ENCODE measurements at places on chromosomes 3 and 15. TPM values are rescaled to one million over a fixed set of nuclear protein-coding genes. Genes with fewer than 3 reads are reported as not detected.

GRCh38 chr15:90718232-90718631, 1.1 kb downstream of the BLM start:
- no peak for DNase-seq

Gene MAP6D1
- total RNA-seq: 0.90 TPM

Gene ECE2
- not detected for total RNA-seq

Gene FGF7
- total RNA-seq: 0.23 TPM

- no peak for DNase-seq
These were observed 546.4 kb upstream of the ZNF385D start for GRCh38 chr3:22297436-22297835.

- no peak for DNase-seq
These were observed 399.6 kb downstream of the NAALADL2 start for GRCh38 chr3:175258763-175259162.

- no peak for DNase-seq
These were observed 1.0 kb upstream of the PRTG start for GRCh38 chr15:55743729-55744655.

GRCh38 chr3:127222664-127223063, 29.7 kb downstream of the PRR23E start:
- no peak for DNase-seq

Gene TRPC1
- 19.0 TPM for total RNA-seq

DNA sequence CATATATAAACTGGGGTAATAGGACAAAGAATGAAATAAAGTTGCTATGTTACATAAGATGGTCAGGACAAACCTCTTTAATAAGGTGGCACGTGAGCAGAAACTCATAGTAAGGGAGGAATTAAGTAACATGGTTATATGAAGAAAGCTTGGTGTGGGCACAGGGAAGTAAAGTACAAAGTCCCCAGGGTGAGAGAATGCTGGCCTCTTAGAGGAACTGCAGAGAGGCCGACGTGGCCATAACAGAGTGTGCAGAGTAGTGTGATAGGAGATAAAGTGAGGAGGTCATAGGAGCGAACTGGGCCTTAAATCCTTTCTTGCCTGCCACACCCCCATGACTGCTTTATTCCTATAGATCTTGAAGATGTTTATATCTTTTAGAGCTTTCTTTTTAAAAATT, 17.4 kb upstream of the RBMS3 start:
- no peak for DNase-seq

- no peak for DNase-seq
These were observed 81.9 kb downstream of the CHL1 start for GRCh38 chr3:278300-279064.

- DNase-seq: no peak
These were observed 395.3 kb downstream of the IL5RA start for GRCh38 chr3:2714834-2715233.

Gene NOX5
- not detected for total RNA-seq

DNA sequence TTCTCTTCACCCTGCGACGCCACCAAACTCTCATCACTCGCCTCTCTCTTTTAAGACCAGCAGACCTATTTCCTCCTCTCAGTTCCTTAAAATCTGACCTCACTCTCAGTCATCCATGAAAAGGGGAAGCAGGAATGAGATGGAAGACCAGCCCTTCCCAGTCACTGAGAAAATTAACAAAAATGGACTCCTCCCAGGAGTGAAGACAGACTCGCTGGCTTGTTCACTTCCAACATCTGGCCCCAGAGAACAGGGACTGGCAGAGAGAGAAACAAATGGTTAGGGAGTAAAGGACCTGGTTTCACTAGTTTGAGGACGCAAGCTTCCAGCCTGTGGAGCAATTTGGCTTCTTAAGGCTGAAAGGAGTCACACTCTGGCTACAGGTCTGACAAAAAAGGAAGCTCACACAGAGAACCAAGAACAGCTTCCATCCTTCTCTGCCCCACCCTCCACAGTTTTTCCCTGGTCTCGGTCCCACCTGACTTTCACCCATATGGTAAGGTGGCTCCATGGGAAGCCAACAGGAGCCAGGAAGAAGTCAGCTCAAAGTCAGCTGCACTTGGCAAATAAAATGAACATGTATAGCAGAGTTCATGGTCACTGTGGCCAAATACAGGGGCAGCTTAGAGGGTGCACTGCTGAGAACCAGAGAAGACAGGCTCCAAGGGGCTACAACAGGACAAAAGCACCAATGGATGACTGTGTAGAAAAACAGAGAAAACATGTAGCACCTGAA, 57.2 kb downstream of the ITGB5 start:
- no peak for DNase-seq

Gene SERPINI2
- total RNA-seq: not detected

DNA sequence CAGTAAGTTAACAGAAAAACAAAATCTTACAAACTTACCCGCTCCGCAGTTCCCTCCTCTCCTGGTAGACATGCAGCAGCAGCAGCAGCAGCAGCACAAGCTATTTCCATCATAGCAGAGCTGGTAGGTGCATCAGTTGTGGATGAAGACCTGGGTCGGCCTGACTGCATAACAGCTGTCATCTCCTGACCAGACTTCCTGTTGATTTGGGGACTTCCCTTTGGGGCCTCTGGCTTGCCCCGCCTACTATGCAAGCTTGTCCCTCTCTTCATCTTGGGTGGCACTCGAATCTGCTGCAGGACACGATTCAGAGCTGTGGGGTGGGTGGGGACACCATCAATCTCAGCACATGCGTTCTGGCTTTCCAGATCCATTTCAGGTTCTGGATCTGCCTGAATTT, 65.7 kb downstream of the TMCC1 start:
- DNase-seq: no peak

- DNase-seq: no peak
These were observed 10.0 kb upstream of the EHD4 start for GRCh38 chr15:41982133-41982930.

GRCh38 chr15:77826006-77826695, 193.4 kb upstream of the LINGO1 start:
- DNase-seq: no peak

- peak; percentile 53 for DNase-seq
These were observed 585 bp downstream of the KIF23 start for GRCh38 chr15:69414701-69415167.

GRCh38 chr3:98545940-98546339, 14.2 kb downstream of the GPR15 start:
- DNase-seq: no peak

- no peak for DNase-seq
These were observed 98.2 kb upstream of the RASGRP1 start for GRCh38 chr15:38662805-38663204.

Gene ITIH1
- total RNA-seq: not detected

GRCh38 chr3:129974833-129975704, 549 bp downstream of the TRH start:
- DNase-seq: no peak

- no peak for DNase-seq
These were observed 937.2 kb downstream of the FHIT start for GRCh38 chr3:60313951-60314461.

- DNase-seq: no peak
These were observed 517.2 kb upstream of the CBLB start for GRCh38 chr3:106386050-106386449.

Measured in endothelial cell (in vitro differentiated cells).